CD4-positive, alpha-beta memory T cell (primary cell): ENCODE measurements at places on chromosomes 1 and 21. TPM values are rescaled to one million over a fixed set of nuclear protein-coding genes. Genes with fewer than 3 reads are reported as not detected.

GRCh38 chr21:46211786-46212720 is 16.5 kb downstream of the LSS start:
- H3K36me3 ChIP-seq: peaks cover 5% of the 10 kb centered on the region
- H3K4me1 ChIP-seq: no peaks in the 10 kb centered on the region
- H3K4me3 ChIP-seq: no peak overlapping the region
- no peaks in the 10 kb centered on the region for H3K27me3 ChIP-seq
- H3K27ac ChIP-seq: no peak overlapping the region
- no peak for DNase-seq

DNA sequence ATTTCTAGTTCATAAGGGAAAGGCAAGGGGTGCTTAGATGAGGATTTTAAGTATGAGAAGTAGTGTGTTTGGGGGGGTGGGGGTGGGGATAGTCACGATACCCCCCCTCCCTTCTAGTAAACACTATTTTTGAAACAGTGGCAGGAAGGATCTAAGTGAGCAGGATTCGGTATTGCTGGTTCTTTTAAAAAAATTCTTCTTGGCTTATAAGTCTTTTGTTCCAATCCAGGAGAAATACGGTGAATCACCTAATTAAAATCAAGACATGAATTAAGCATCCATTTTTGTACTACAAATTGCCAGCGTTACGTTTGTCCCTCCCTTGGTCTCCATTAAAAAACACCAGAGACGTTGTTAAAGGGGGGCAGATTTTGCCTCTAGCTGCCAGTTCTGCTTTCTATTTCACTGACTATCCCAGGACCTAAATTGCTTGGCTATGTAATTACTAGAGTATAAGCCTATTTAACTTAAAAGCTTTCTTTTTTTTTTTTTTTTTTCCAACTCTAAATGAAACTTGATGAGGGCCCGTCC is 911 bp downstream of the LMO4 start:
- no peaks in the 10 kb centered on the region for H3K36me3 ChIP-seq
- DNase-seq: peak; percentile 44

DNA sequence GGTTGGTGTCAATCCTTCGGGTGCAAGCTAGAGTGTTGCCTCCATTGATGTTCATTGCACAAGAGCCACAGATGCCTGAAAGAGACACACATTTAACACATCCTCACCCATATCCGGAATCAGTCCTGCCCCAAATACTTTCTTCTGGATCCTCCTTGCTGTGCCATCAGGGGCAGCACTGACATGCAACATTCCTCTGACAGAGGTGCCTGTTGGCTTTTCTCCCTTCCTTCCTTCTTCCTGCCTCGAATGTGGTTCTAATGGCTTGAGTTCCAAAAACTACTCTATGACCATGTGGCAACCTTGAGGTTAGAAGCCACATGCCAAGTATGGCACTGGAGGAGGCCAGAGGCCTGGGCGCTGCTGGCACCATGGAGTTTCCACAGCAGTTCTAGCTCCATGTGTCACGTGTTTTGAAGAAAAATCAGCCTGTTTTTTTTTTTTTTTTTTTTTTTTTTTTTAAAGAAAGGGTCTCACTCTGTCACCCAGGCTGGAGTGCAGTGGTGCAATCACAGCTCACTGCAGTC is 17.0 kb upstream of the ATP13A2 start:
- no peak for DNase-seq
- H3K27ac ChIP-seq: no peak overlapping the region
- no peaks in the 10 kb centered on the region for H3K27me3 ChIP-seq
- H3K36me3 ChIP-seq: peaks cover 51% of the 10 kb centered on the region

- H3K4me3 ChIP-seq: no peak overlapping the region
- DNase-seq: no peak
- no peaks in the 10 kb centered on the region for H3K4me1 ChIP-seq
- peaks cover 10% of the 10 kb centered on the region for H3K36me3 ChIP-seq
- H3K27ac ChIP-seq: no peak overlapping the region
Observed at GRCh38 chr21:32682696-32683474, 44.9 kb downstream of the SYNJ1 start.

- no peaks in the 10 kb centered on the region for H3K4me1 ChIP-seq
- no peak for DNase-seq
- H3K27ac ChIP-seq: no peak overlapping the region
- no peaks in the 10 kb centered on the region for H3K27me3 ChIP-seq
- peaks cover 51% of the 10 kb centered on the region for H3K36me3 ChIP-seq
Observed at GRCh38 chr1:11795238-11795890, 10.4 kb downstream of the MTHFR start.

DNA sequence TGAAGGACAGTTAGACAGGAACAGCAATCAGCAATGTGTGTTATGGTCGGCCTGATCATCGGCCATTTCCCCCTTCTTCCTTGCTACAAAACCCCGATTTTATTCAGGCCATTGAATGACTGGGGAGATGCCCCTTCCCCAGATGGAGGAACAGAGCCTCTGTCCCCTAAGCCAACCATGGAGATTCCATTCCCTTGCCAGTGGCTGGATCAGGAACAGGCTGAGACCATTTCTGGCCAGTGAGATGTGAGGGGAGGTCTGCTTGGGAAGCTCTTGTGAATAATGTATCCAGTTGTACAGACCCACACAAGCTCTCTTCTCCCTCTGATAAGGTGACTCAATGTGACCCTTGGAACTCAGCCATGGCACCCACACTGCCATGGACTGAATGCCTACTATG is 7.7 kb downstream of the CSRP1 start:
- H3K4me1 ChIP-seq: peaks cover 8% of the 10 kb centered on the region
- H3K4me3 ChIP-seq: no peak overlapping the region
- H3K36me3 ChIP-seq: peaks cover 17% of the 10 kb centered on the region
- no peaks in the 10 kb centered on the region for H3K27me3 ChIP-seq
- no peak for DNase-seq

- H3K36me3 ChIP-seq: no peaks in the 10 kb centered on the region
- H3K27me3 ChIP-seq: no peaks in the 10 kb centered on the region
- peak within 1 kb of the TSS; percentile 42 for H3K4me3 ChIP-seq
- no peak for DNase-seq
- peaks cover 7% of the 10 kb centered on the region for H3K4me1 ChIP-seq
- peak within 1 kb of the TSS; percentile 49 for H3K27ac ChIP-seq
Observed at GRCh38 chr1:114669562-114670082, at the start of gene DENND2C. Gene DENND2C (minus strand): TSS chr1:114670049. CDS start chr1:114625984, 44,065 bp downstream.

- H3K27ac ChIP-seq: no peak overlapping the region
- no peak for DNase-seq
- H3K36me3 ChIP-seq: no peaks in the 10 kb centered on the region
- H3K27me3 ChIP-seq: no peaks in the 10 kb centered on the region
- no peaks in the 10 kb centered on the region for H3K4me1 ChIP-seq
Observed at GRCh38 chr1:164673584-164674214, 114.7 kb downstream of the PBX1 start.

GRCh38 chr1:203340112-203340790 is 10.7 kb downstream of the FMOD start:
- H3K4me3 ChIP-seq: no peak overlapping the region
- no peaks in the 10 kb centered on the region for H3K36me3 ChIP-seq
- peak; percentile 68 for DNase-seq
- peaks cover 8% of the 10 kb centered on the region for H3K27me3 ChIP-seq
- H3K27ac ChIP-seq: no peak overlapping the region

- no peak for DNase-seq
- H3K36me3 ChIP-seq: no peaks in the 10 kb centered on the region
- H3K4me1 ChIP-seq: peaks cover 15% of the 10 kb centered on the region
- no peak overlapping the region for H3K4me3 ChIP-seq
- peaks cover 17% of the 10 kb centered on the region for H3K27me3 ChIP-seq
Observed at GRCh38 chr1:183419399-183419798, 1.2 kb upstream of the NMNAT2 start.

GRCh38 chr1:163230827-163231226 is 28.1 kb upstream of the RGS5 start:
- no peak overlapping the region for H3K27ac ChIP-seq
- no peaks in the 10 kb centered on the region for H3K36me3 ChIP-seq
- no peak overlapping the region for H3K4me3 ChIP-seq
- DNase-seq: no peak
- no peaks in the 10 kb centered on the region for H3K4me1 ChIP-seq

The GBP6 gene
- 0.17 TPM for total RNA-seq

The ACTN2 gene
- total RNA-seq: not detected

The ADAMTS1 gene
- not detected for total RNA-seq

The PLPPR4 gene
- not detected for total RNA-seq

The LGR6 gene
- total RNA-seq: not detected

The TSSK3 gene
- total RNA-seq: 3.5 TPM

The TXNIP gene
- 985 TPM for total RNA-seq

The ZFYVE9 gene
- 12.8 TPM for total RNA-seq

The SPRR3 gene
- total RNA-seq: not detected

The RUNX3 gene
- total RNA-seq: 112 TPM

The GLUL gene
- total RNA-seq: 96.0 TPM

The FCRL2 gene
- total RNA-seq: not detected

The OR14K1 gene
- not detected for total RNA-seq
